ENCODE measurements at places on chromosomes 11 and 22.

- no peak for DNase-seq
These were observed 32.9 kb upstream of the EED start for GRCh38 chr11:86211619-86212018.

DNA sequence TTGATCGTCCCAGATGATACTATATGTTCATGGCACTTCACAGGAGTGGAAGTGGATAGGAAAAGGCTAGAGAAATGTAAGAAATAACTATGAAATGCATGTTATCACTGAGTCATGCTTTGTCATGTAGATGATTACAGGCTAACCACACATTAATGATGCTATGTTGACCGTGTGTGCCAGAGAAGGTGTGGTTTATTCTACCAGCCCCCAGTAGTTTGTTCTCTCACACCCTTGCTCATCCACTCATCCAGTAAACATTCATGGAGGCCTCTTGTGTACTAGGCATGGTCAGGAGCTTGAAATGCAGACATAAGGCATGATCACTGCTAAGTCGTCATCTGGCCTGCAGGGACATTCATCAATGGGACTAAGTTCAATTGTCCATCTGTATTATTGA lies 153.0 kb upstream of the PITPNB start:
- no peak for DNase-seq

GRCh38 chr11:78652843-78653239 lies 78.2 kb upstream of the NARS2 start:
- DNase-seq, result no peak

DNA sequence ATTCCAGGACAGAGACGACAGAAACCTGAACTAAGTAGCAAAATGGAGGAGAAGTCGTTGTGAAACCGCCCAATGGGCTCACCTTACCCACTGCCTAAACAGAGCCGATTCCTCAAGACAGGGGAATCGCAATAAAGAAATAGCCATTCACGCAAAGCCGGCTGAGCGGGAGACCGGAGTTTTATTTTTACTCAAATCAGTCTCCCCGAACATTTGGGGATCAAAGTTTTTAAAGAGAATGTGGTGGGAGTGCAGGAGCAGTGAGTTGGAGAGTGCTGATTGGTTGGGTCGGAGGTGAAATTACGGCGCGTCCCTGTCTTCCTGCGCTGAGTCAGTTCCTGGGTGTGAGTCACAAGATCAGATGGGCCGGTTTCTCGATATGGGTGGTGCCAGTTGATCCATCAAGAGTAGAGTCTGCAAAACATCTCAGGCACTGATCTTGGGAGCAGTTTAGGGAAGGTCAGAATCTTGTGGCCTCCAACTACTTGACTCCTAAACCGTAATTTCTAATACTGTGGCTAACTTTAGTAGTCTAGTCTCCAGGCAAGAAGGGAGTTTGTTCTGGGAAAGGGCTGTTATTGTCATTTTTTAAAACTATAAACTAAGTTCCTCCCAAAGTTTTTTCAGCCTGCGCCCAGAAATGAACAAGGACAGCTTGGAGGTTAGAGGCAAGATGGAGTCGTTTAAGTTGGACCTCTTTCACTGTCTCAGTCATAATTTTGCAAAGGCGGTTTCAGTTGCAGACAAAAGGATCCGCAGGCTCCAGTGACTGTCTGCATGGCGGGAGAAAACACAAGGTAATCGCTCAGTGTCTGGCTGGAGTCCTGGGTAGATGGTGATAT lies 34.1 kb downstream of the OR4D9 start:
- peak; percentile 71 for DNase-seq

- DNase-seq, result peak; percentile 38
These were observed 866 bp downstream of the EXPH5 start for GRCh38 chr11:108592591-108593213.

DNA sequence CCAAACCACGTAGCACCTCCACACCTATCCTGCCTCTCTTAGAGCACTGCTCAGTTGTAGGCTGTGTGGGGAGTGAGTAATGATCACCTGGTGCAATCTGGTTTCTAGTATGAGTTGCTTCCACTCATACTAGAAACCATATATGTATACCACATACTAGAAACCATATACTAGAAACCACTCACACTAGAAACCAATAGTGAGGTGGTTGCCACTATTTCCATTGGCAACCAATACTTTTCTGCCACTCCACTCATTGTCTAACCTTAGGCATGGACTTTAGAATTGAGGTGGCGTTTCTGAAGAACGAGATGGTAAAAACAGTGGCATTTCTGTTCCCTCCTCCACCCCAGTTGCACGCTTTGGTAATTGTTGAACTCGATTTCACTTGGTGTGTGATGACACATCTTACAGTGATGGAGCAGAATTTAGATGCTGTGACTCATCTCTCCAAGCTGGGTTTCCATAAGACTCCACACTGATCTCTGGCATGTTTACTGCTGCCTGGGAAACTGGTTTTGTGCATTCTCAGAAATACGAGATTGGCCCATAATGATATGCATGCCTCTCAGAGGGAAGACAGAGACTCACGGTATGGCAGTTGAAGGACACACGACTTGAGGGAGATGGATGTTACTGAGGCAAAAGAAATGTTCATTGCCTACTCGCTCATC lies 82.9 kb downstream of the KIRREL3 start:
- no peak for DNase-seq

- no peak for DNase-seq
These were observed 188.5 kb downstream of the MPPED1 start for GRCh38 chr22:43600265-43600664.

- DNase-seq, result peak; percentile 65
These were observed 7.4 kb downstream of the DUSP8 start for GRCh38 chr11:1564535-1565172.

DNA sequence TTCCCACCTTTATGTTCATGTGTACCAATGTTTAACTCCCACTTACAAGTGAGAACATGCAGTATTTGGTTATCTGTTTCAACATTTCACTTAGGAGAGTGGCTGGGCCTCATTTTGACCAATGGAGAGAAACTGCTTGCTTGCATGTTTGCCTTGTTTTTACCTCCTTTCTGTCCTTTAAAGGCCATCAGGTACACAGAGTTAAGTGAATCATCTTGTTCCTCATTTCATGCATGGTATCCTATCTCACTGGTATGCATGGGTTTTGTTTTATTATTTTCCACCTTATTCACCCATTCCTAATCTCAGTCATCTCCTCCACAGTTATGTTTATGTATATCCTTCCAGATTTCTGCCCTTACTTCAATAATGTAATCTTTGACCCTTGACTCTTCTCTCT lies 101.0 kb downstream of the ELP4 start:
- DNase-seq, result no peak

- no peak for DNase-seq
These were observed 6.2 kb downstream of the ALG12 start for GRCh38 chr22:49911881-49912625.

- no peak for DNase-seq
These were observed 10.1 kb upstream of the GAB2 start for GRCh38 chr11:78427615-78428265.

DNA sequence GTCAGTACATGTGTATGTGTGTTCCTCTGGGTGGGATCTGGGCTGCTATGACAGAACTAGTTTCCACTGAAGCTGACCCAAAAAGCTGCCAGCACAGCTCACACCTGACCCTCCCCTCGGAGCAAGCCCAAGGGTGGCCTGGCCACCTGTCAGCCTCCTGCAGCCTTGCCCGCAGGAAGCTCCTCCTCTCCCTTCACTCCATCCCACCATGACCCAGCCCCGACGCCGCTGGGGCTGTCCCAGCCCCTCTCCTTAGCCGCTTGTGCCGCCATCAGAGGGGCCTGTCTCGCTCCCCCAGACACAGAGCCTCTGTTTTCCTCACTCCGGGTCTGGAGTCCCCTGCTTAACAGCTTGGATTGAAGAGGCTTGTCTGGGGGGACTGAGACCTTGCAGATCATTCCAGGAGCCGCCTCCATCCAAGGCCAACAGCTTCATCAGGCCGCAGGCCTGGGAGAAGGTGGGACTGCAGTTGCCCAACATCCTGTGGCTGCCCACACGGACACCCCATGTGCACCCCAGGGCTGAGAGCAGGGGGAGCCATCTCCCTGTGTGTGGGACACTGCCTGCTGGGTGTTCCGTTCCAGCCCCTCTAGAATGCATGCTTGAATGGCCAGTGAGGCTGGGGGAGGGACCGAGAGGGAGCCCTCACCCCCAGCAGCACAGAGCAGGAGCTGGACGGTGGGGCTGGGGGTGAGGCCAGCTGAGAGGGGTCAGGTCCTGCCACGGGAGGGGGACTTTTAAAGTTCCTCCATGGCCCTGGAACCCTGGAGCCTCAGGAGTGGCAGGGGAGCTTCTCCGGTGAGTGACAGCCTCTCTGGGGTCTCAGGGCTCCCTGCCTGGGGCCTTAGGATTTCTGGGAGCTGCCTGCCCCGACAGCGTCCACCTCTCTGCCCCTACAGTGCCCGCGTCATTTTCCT lies 696 bp downstream of the MRGPRF start:
- no peak for DNase-seq

DNA sequence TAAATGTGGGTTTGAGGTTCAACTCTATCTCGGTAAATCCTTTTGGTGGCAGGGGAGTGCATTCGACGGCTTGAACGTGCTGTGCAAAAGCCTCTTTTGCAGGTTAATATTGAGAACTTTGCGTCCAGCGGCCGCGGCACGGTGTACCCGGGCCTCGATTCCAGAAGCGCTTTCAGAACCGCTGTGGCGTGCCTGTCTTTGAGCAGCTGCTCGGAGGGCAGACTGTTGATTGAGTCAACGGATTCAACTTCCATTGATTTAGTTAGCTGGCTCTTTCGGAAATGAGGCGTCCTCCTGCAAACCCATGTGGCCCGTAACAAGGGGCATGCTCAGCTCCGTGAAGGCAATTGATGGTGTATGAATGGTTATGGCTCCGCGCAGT lies 1247.8 kb downstream of the BRD1 start:
- DNase-seq, result no peak

- no peak for DNase-seq
These were observed 12.1 kb upstream of the OR10A5 start for GRCh38 chr11:6833356-6833755.

DNA sequence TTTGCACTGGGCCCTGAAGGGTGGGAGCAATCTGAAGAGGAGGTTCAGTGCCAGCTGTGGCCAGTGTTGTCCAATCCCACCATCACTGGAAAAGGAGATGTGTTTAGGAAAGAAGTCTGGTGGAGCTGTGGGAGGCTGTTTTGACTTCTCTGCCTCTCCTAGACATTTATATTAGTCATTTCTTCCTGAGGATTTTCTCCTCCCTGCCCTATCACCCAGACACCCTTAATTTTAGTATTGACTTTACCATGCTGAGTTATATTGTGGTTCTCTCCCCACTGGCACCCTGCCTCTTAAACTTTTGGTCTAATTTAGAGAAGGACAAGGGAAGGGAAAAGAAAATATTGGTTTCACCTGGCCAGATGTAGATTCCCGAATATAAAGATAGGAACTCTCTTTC lies 159.1 kb downstream of the WNT11 start:
- DNase-seq, result no peak

DNA sequence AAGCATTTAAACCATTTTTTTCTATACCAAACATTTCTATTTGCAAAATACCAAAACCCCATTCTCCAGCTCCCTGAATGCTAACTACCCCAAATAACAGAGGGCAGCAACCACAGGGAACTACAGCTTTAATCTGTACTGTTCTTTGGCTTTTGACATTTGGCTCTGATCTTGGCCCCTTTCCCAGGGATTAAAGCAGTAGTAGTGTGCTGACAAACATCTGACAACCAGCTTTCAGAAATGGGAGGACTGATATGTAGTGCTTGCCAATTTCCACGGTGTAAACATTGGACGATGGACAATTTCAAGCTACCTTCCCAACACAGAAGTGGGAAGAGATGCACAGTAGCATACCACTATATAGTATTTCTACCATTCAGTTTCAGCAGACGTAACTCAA lies 88.4 kb upstream of the TEAD1 start:
- DNase-seq, result no peak

DNA sequence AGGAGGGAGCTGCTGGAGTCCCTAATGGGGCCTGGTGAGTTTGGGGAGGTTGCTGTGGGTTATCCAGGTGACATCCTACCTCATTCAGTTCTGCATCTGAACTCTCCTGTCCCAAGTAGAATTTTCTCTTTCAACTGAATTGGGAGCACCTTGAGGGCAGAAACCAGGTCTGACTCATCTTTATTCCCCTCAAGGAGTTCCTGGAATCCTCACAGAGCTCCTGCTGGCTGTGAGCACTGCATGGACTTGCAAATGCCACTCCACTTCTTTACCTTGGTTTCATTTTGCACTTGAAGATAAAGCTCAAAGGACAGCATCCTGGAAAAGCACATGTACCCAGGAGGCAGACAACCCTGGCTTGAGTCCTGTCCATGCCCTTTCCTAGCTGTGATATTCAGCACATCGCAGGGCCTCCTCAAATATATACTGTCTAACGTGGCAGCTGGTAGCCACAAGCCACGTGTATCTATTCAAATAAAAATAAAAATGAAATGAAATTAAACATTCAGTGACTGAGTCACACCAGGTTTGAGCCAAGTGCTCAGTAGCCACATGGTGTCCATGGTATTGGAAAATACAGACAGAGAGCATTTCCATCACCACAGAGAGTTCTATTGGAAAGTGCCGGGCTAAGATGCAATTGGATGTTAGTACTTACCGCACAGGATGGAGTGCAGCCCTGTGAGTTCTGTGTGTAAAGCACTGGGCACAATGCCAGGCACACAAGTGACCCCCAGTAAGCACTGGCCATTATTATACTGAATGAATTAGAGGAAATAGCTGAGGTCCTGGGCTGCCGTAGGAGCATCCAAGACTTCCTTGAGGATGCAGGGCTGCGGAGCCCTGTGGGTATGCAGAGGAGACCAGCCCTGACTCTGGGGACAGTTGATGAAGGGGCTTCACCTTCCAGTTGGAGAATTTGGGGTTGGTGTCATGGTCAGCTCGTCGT lies 149.0 kb downstream of the PKNOX2 start:
- peak; percentile 32 for DNase-seq

DNA sequence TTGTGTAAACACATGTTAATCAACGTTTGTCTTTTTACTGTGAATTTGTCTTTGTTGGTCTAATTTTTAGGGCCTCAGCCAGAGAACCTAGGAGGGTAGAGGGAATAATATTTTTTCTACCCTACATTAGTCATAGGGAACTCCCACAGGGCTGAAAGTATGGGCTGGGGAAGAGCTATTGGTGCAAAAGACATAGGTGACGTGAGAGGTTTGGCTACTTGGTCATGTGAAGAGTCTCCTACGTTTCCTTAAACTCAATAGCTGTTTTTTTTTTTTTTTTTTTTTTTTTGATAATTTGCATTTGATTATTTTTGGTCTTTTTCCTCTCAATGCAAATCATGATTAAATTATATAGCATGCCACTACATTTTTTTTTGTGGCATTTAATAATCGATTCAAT lies 15.9 kb upstream of the MMP7 start:
- DNase-seq, result no peak
